ENCODE measurements at places on chromosomes 1 and 21. TPM values are rescaled to one million over a fixed set of nuclear protein-coding genes. Genes with fewer than 3 reads are reported as not detected.

The VCAM1 gene
- 14.8 TPM for polyA plus RNA-seq

The TMEM61 gene
- not detected for polyA plus RNA-seq

The OR6P1 gene
- not detected for polyA plus RNA-seq

The FCMR gene
- polyA plus RNA-seq = 1.5 TPM

The FAF1 gene
- 43.5 TPM for polyA plus RNA-seq

The LENEP gene
- 0.67 TPM for polyA plus RNA-seq

The KDF1 gene
- polyA plus RNA-seq = not detected

The FOXO6 gene
- polyA plus RNA-seq = 15.0 TPM

The GUCA2B gene
- polyA plus RNA-seq = not detected

The INTS11 gene
- 87.7 TPM for polyA plus RNA-seq

The BTBD8 gene
- polyA plus RNA-seq = 4.4 TPM

DNA sequence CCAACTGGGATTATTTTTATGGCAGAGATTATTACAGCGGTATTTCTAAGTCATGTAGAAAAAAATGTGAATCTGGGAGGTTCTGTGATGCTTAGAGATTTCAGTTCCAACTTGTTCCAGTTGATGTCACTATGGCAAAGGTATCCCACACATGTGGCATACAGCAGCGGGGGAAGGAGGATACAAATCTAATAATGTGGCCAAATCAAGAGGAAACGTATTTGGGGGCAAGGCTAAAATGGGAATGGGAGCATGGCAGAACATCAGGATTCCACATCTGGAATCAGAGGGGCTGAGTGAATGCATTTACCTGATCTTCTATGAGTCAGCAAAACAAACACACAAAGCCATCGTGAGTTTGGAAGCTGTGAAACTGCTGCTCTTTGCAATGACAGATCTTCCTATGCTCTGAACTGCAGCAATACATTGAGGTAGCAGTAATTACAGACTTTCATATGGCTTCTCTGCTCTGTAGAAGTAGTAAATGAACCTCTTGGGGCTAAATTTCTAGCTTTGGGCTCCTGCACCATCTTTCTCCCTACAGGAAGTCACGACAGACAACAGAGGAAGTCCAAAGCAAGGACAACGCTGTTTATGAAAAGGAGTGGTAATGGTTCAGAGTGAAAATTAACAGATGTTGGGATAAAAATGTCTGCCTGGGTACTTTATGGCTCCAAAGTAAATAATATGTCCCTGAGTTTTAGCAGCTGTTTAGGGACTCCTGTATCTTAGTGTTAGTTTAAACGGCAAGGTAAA lies 55.5 kb downstream of the GABPA start:
- peak; percentile 51 for DNase-seq

GRCh38 chr1:103509250-103509649 lies 16.2 kb upstream of the RNPC3 start:
- DNase-seq = no peak

GRCh38 chr1:153624965-153625611 lies 2.2 kb downstream of the S100A13 start:
- DNase-seq = no peak

GRCh38 chr1:148308832-148309458 lies 156.9 kb upstream of the NBPF11 start:
- no peak for DNase-seq

DNA sequence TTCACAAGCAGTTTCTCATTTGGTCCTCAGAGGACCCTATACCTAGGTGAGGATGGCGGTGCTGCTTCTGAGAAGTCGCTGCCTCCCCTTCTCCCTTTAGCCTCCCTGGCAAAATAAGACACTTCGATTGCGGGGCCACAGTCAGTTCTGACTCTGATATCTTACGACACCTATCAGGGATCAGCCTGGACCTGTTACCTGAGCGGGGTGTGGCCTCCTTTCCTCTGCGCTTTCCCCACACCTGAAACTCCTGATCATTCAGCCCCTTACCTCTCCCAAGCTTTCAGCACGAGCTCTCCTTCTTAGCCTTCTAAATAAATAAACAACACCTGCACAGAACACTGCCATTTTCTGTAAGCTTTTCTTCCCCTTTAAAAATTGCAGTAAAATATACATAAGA lies 24.6 kb upstream of the GPR137B start:
- no peak for DNase-seq

DNA sequence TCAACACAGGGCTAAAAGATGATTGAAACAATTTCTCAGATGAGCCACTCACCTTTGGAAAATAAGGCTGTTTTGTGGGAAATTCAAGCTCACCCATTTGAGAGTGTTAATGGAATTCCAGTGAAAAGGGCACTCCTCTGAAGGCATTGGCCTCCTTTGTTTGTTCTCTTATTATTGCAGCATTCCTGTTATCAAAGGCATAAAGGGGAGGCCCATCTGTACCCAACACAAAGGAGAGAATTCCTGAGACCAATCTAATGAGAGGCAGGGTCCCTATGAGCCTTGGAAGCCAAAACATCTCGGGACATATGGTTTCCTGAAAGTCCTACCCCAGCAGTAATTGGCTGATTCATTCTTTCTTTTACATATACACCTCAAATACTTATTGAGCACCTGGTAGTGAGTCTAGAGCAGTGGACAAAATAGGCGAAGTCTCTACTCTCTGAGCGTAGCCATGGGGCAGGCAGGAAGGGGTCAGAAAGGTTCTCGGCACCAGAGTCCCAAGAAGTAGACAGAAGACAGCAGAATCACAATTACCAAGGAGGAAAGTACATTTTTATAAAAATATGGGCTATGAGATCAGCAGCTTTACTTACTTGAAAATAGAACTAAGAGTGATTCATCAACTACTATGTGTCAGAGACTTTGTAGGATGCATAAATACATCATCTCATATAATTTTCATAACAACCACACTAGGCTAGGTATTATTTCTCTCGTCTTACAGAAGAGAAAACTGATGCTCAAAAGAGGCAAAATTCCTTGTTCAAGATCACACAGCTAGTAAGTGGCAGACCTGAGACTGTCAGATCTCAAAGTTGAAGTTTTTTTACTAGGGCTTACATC lies 218.7 kb downstream of the DAB1 start:
- DNase-seq = no peak

GRCh38 chr1:205582471-205583291 lies 49.1 kb downstream of the ELK4 start:
- DNase-seq = no peak

DNA sequence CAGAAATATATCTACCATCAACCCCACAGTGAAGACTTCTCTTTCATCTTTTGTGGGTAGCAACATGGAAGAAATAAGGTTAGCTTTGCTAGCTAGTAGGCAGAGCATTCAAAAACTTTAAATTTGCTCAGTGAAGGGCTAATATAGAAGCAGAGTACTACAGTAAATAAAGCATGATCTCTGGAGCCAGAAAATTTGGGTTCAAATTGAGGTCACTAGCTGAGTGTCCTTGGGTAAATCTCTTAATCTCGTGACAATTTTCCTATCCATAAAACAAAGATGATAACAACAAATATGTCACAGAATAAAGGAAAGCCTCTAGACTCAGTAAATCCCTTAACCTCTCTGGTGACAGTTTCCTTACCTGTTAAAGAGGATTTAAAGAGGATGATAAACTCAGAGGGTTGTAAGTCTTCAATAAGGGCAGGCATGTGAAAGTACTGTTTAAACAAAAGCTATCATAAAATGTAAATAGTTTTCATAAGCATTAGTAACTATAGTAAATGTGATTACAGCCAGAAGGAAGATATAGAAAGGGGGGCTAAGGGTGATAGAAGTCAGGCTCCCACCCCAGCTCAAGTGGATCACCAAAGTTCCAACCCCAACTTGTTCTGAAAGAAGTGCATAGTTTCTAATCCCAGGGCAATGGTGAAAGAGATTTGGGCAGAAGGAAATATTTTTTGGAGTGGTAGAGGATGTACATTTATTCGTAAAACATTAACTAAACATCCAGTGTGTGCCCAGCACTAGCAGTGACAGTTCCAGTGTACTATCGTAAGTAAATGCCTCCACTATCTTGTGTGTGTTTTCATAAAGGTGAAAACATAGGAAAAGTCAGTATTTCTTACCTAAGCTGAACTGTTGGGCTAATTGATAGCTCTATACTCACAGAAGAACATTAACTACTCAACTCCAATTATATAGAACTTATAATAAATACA lies 24.8 kb downstream of the TM2D1 start:
- peak; percentile 4 for DNase-seq

DNA sequence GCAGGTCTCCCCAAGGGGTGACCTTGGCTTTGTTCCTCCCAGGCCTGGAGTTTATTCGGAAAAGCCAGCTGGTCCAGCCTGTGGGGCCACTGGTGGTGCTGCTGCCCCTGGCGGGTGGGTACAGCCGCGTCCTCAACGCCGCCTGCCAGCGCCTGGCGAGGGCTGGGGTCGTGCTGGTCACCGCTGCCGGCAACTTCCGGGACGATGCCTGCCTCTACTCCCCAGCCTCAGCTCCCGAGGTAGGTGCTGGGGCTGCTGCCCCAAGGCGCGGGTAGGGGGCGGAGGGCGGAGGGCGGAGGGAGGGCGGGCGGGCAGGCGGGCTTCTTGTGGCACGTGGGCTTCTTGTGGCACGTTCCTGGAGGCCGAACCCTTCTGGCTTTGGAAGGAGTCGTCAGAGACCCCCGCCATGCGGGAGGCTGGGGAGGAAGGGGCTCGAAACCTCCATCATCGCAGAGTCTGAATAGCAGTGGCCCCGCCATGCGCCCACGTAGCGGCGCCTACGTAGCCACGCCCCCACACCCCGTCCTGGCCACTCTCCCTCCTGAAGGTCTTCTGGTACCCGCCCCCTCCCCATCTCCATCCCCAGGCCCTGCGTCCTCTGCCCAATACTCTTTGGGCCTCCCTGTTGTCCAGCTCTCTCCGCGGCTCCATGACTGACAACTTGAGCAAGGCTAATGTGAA lies 16.7 kb downstream of the PCSK9 start:
- DNase-seq = no peak

GRCh38 chr1:98981917-98982513 lies 22.6 kb downstream of the PLPPR5 start:
- DNase-seq = no peak

- no peak for DNase-seq
Observed at GRCh38 chr21:22474403-22474802, 1476.2 kb downstream of the NCAM2 start.

DNA sequence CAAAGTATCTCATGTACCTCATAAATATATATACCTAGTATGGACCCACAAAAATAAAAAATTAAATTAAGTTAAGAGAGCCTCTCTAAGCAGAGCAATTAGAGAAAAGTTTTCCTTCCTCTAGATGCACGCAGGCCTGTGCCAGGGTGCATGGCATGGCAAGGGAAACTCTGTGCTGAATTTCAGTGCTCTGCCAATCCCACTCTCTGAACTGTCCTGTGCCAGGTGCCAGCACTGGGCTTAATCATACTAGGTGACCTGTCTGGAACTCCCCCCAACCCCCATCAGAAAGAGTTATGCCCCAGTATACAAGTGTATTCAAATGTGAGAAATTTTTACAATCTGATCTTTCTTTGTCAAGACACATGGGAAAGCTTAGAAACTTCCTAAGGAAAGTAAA lies 10.4 kb upstream of the LAMC2 start:
- DNase-seq = no peak

GRCh38 chr1:227735539-227736285 lies 477 bp downstream of the SNAP47 start:
- DNase-seq = no peak

GRCh38 chr1:95744731-95745130 lies 510.7 kb downstream of the RWDD3 start:
- no peak for DNase-seq

DNA sequence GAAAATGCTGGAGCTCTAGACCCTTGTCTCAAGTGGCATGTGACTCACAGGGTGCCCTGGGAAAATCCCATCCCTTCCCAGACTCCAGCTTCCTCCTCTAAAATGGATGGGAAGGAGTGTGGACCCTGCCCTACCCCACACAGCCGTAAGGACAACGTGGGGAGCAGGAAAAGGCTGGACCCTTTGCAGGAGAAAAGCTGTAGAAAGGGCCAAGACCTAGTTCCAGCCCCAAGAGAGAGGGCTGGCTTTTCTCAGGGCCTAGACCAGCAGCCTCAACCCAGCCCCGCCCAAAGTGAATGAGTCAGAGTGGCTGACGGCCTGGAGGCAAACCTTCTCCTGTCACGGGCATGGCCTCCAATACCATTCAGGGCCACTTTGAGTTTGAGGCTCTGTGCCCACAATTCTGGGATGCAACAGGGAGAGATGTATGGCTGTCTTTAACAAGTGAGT lies 1.1 kb downstream of the LAMB3 start:
- DNase-seq = no peak

All from hindlimb muscle (tissue), 1 donor.